Neural crest cell (in vitro differentiated cells): ENCODE measurements at places on chromosomes 1 and 21. TPM values are rescaled to one million over a fixed set of nuclear protein-coding genes. Genes with fewer than 3 reads are reported as not detected.

GRCh38 chr1:230691615-230692014 is 22.3 kb downstream of the AGT start:
- H3K27me3 ChIP-seq, result no peaks in the 10 kb centered on the region
- no peak for DNase-seq
- H3K36me3 ChIP-seq, result peaks cover 14% of the 10 kb centered on the region
- H3K4me1 ChIP-seq, result no peaks in the 10 kb centered on the region
- no peak overlapping the region for H3K4me3 ChIP-seq

DNA sequence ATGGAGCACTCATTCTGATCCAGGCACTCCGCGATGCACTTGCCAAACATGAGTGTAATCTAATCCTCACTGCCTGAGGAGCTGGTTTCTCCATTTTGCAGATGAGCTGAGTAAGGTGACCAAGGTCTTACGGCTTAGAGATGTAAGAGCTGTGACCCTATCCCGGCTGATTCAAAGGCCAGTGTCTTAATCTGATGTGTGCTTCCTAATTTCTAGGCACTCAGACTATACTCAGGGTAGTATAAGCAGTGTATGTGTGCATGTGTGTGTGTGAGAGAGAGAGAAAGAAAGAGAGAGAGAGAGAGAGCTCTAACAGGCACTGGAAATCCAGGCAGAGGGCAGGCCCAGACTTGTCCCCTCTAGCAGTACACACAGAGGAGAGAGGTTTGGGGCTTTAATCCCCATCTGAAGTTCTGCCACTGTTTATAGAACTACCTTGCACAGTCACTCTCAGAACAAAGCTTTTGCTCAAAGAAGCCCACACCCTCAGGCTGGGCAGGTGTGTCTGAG is 188.2 kb downstream of the ZBTB18 start:
- no peaks in the 10 kb centered on the region for H3K27me3 ChIP-seq
- no peaks in the 10 kb centered on the region for H3K36me3 ChIP-seq
- H3K27ac ChIP-seq, result no peak overlapping the region
- DNase-seq, result no peak

Gene AGT
- total RNA-seq, result 0.16 and 0.26 TPM in 2 replicates

- H3K4me1 ChIP-seq, result peaks cover 24% of the 10 kb centered on the region
- no peaks in the 10 kb centered on the region for H3K27me3 ChIP-seq
- H3K27ac ChIP-seq, result no peak overlapping the region
Observed at GRCh38 chr1:22105611-22106207, 37.2 kb downstream of the WNT4 start.

DNA sequence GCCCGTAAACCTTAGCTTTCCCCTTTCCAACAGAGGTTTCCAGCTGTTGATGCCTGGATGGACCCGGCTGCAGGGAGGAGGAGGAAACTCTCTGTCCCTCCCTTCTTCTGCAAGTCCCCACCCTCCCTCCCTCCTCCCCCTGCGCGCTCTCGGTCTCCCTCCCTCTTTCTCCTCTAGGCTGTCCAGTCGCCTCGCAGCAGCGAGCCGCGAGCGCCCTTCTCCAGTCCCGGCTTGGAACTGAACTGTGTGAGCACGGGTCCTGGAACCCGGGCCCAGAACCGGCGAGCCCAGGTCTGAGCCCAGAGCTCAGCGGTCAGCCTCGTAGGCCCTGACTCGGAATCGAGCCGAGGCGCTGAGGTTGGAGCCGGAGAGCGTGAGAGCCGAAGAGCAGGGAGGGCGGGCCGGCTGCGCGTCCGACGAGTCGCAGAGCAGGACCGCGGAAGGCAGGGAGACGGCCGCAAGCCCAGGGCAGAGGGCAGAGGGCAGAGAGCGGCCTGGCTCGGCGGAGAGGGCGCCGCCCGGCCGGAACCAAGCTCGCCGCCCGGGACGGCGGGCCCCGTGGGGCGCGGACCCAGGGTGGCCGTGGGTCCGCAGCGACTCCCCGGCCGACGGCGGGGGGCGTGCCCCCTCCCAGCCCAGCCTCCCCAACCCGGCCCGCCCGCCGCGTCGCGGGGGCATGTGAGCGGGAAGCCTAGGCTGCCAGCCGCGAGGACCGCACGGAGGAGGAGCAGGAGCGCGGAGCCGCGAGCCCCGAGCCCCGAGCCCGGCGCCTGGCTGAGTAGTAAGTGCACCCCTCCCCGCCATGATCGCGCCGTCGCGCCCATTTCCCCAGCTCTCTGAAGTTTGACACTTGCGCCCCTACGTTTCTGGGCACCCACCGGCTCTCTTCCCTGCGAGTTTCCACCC is at the start of gene SOX13:
SOX13 (plus strand) TSS at position 185 of the 906 bp plus-strand sequence. CDS start 39,801 bp downstream, outside the sequence.
- H3K27ac ChIP-seq, result peak within 1 kb of the TSS; percentile 99
- peaks cover 4% of the 10 kb centered on the region for H3K27me3 ChIP-seq
- no peaks in the 10 kb centered on the region for H3K36me3 ChIP-seq
- H3K4me1 ChIP-seq, result peaks cover 46% of the 10 kb centered on the region
- peak within 1 kb of the TSS; percentile 98 for H3K4me3 ChIP-seq

DNA sequence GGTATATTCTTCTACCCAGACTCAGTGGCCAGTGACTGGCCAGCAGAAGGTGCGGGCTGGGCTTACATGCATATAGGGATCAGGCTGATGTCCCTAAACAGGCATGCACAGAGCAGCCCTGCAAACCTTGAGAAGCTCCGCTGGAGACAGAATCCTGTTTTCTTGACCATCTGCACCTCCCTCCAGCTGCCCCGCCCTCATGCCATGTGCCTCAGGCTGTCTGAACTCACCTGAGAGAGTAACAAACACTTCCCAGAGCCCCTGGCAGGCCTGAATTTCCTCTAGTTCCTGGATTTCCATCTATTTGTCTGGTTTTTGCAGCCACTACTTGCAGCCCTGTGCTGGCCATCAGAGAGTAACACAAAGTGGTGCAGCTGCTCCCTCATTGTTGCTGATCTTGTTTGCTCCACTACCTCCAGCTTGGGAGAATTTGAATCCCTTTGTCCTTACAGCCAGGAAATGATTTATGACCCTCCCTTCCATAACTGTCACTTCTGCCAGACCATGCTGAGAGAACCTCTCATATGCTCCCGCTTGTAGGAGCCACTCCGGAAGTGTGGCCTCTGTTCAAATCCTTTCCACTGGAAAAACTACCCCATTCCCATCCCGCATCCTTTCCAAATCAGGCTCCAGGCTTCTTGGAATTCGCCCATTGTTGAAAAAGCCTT is 113.6 kb downstream of the NMNAT2 start:
- DNase-seq, result no peak
- no peaks in the 10 kb centered on the region for H3K27me3 ChIP-seq
- H3K36me3 ChIP-seq, result no peaks in the 10 kb centered on the region
- H3K4me1 ChIP-seq, result peaks cover 24% of the 10 kb centered on the region
- H3K4me3 ChIP-seq, result no peak overlapping the region

Gene KAZN
- 10.7 and 11.6 TPM in 2 replicates for total RNA-seq

GRCh38 chr1:150186789-150187559 is 37.3 kb downstream of the PLEKHO1 start:
- peaks cover 35% of the 10 kb centered on the region for H3K4me1 ChIP-seq
- H3K4me3 ChIP-seq, result no peak overlapping the region
- DNase-seq, result peak; percentile 31
- H3K36me3 ChIP-seq, result no peaks in the 10 kb centered on the region
- H3K27me3 ChIP-seq, result no peaks in the 10 kb centered on the region

- no peak overlapping the region for H3K4me3 ChIP-seq
- H3K27ac ChIP-seq, result peak overlapping the region; percentile 13
- H3K36me3 ChIP-seq, result no peaks in the 10 kb centered on the region
- H3K4me1 ChIP-seq, result peaks cover 22% of the 10 kb centered on the region
- DNase-seq, result no peak
Observed at GRCh38 chr1:33234131-33234530, 22.2 kb upstream of the ZNF362 start.

DNA sequence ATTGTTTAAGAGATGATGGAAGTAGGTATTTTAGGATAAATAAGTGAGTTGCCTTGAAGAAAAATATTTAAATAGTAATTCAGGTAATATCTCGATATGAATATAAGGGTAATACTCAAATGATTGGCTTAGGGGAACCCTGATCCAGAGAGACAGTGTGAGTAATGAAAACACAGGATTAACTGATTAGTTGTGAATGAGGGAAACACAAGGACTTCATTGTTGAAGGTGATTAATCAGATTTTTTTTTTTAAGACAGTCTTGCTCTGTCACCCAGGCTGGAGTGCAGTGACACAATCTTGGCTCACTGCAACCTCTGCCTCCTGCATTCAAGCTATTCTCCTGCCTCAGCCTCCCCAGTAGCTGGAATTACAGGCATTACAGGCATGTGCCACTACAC is 12.7 kb downstream of the SLC25A33 start:
- no peak for DNase-seq
- no peak overlapping the region for H3K27ac ChIP-seq
- H3K4me3 ChIP-seq, result no peak overlapping the region
- H3K4me1 ChIP-seq, result peaks cover 7% of the 10 kb centered on the region
- H3K27me3 ChIP-seq, result no peaks in the 10 kb centered on the region

DNA sequence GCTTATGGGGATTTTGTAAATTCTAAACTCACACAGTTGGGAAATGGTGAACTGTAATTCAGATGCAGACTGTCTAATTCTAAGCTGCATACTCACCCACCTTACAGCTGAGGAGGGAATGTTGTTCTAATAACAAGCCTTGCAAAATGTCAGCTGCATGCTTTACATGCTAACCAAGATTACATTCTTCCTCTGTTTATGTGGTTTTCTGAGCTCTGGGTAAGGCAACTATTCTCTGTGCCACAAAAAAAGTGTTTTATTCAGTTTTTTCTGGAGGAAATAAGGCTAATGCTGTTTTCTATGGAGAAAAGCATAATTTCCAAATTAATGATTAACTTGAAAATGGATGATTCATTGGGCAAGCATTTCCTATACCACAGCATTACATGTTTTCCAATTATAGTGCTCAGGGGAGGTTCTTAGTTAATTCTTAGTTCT is 64.9 kb downstream of the RGS13 start:
- no peak for DNase-seq
- H3K36me3 ChIP-seq, result no peaks in the 10 kb centered on the region
- no peak overlapping the region for H3K4me3 ChIP-seq

- peaks cover 3% of the 10 kb centered on the region for H3K27me3 ChIP-seq
- no peak overlapping the region for H3K4me3 ChIP-seq
- no peak overlapping the region for H3K27ac ChIP-seq
- no peaks in the 10 kb centered on the region for H3K36me3 ChIP-seq
Observed at GRCh38 chr1:147337040-147337630, 94.7 kb downstream of the CHD1L start.

Gene CD58
- total RNA-seq, result 7.1 and 9.0 TPM in 2 replicates

Gene VTCN1
- 0.43 and 0.47 TPM in 2 replicates for total RNA-seq

DNA sequence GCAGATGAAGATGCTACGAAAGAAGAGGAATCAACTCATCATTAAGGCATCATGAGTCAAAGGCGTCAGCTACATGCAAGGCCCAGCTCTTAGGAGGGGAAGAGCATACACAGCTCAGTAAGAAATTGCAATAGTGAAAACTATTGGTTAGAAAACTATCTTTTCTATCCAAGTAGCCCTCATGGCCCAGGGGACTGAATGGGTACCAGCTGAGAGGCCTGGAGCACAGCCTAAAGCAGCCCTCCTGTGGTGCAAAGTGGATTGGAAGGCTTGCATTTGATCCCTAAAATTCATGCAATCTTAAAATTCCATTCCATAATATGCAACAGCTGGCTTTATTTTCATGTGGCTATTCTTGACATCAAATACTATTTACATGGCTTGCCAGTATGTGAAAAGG is 251.8 kb upstream of the USP24 start:
- no peak for DNase-seq
- no peaks in the 10 kb centered on the region for H3K36me3 ChIP-seq
- H3K27me3 ChIP-seq, result no peaks in the 10 kb centered on the region

GRCh38 chr1:235802573-235803346 is 63.9 kb downstream of the LYST start:
- no peak for DNase-seq
- H3K27me3 ChIP-seq, result no peaks in the 10 kb centered on the region
- H3K4me1 ChIP-seq, result no peaks in the 10 kb centered on the region
- H3K27ac ChIP-seq, result no peak overlapping the region
- H3K36me3 ChIP-seq, result no peaks in the 10 kb centered on the region

Gene EPHX1
- total RNA-seq, result 15.4 and 15.8 TPM in 2 replicates

Gene SUCO
- 48.6 and 49.8 TPM in 2 replicates for total RNA-seq

DNA sequence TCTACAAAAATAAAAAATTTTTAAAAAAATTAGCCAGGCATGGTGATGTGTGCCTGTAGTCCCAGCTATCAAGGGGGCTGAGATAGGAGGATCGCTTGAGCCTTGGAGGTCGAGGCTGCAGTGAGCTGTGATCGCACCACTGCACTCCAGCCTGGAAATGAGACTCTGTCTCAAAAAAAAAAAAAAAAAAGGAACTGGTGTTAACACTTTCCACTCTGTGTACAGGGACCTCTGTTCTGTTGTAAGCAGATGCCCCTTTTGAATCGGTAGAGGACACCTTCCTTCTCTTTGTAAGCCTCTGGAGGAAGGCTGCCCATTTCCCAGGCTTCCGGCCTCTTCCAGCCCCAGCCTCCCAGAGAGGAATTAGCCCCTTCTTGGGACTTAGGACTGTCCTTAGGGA is 7.3 kb upstream of the C1orf210 start:
- no peak overlapping the region for H3K4me3 ChIP-seq
- H3K36me3 ChIP-seq, result no peaks in the 10 kb centered on the region
- no peaks in the 10 kb centered on the region for H3K27me3 ChIP-seq

Gene ILDR2
- total RNA-seq, result 27.4 and 30.3 TPM in 2 replicates

- peaks cover 32% of the 10 kb centered on the region for H3K4me1 ChIP-seq
- DNase-seq, result no peak
- H3K4me3 ChIP-seq, result peak overlapping the region; percentile 13
- no peaks in the 10 kb centered on the region for H3K27me3 ChIP-seq
- H3K36me3 ChIP-seq, result peaks cover 4% of the 10 kb centered on the region
- H3K27ac ChIP-seq, result no peak overlapping the region
Observed at GRCh38 chr1:226732856-226733291, 6.2 kb downstream of the ITPKB start.

- H3K27me3 ChIP-seq, result no peaks in the 10 kb centered on the region
- H3K4me3 ChIP-seq, result no peak overlapping the region
- no peak overlapping the region for H3K27ac ChIP-seq
- peaks cover 12% of the 10 kb centered on the region for H3K36me3 ChIP-seq
Observed at GRCh38 chr1:222582099-222582774, 7.5 kb downstream of the TAF1A start.

Gene ITSN1
- total RNA-seq, result 62.7 and 66.5 TPM in 2 replicates

GRCh38 chr21:28550057-28550825 is 442.4 kb downstream of the LTN1 start:
- no peak overlapping the region for H3K27ac ChIP-seq
- no peak for DNase-seq
- no peaks in the 10 kb centered on the region for H3K4me1 ChIP-seq
- H3K4me3 ChIP-seq, result no peak overlapping the region
- no peaks in the 10 kb centered on the region for H3K27me3 ChIP-seq

Gene IL22RA1
- not detected in 2 replicates for total RNA-seq

GRCh38 chr1:1629430-1630190 is 2.4 kb upstream of the MMP23B start:
- peaks cover 11% of the 10 kb centered on the region for H3K27me3 ChIP-seq
- H3K36me3 ChIP-seq, result no peaks in the 10 kb centered on the region
- no peak overlapping the region for H3K27ac ChIP-seq
- H3K4me3 ChIP-seq, result no peak overlapping the region
- no peak for DNase-seq
